NCI-H2081 (cell line): ENCODE measurements at places on chromosomes 6 and 20.

- no peak for DNase-seq
These were observed 915 bp downstream of the TMEM63B start for GRCh38 chr6:44128020-44128917.

DNA sequence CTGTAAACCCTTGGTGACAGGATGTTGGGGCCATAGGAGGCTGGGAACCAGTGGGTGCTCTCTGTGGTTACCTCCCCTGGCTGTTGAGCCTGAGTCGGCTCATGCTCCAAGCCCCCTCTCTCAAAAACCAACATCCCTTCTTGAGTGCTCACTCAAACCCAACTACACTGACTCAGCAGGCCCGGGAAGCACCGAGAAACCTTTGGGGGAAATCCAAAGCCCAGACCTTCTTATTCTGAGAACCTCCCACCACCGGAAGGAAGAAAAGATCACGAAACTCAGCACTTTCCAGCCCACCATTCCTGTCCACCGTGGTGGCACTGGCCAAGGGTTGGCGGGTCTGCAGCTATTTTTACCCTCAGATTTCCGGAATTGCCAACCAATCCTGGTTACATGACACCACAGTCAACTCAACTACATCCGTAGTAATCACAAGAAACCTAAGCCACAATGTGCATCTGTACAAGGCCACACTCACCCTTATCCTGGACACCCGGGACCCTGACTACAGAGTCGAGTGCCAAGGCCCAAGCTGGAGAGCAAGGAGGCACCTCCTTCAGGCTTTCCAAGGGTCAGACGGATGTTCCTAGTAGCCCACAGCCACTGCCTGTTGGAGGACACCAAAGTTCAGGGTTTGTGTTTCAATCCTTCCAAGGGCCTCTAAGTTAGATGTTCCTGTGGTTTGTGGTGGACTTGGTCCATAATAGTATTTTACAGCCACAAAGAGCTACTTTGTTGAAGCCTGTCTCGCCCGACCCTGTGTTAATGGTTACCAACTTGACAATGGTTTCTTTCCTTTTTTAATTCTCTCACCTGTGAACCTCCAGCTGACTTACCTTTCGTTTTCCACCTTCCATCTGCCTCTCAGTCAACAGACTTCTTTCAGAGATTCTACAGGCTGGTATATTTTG, 317.0 kb downstream of the CDC5L start:
- DNase-seq, result no peak

DNA sequence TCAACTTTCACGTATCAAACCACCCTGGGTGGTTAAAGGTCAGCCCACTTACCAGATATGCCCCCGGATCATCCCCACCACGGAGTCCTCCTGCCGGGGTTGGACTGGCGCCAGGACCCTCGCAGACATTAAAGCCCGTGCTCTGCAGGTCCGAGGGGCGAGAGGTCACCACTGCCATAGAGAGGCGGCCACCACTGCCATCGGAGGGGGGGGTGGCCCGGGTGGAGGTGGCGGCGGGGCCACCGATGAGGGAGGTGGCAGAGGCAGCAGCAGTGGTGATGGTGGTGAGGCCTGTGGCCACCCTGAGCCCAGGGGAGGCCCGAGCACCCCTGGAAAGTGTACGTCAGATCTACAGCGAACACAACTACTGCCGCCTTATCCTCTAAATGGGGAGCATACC, 76.3 kb downstream of the ASXL1 start:
- no peak for DNase-seq

- DNase-seq, result no peak
These were observed 289.1 kb upstream of the SUPT3H start for GRCh38 chr6:45666846-45667245.

- DNase-seq, result no peak
These were observed 34.7 kb downstream of the CD24 start for GRCh38 chr6:106939848-106940247.

GRCh38 chr20:21780528-21780927, 75.1 kb downstream of the PAX1 start:
- DNase-seq, result no peak

DNA sequence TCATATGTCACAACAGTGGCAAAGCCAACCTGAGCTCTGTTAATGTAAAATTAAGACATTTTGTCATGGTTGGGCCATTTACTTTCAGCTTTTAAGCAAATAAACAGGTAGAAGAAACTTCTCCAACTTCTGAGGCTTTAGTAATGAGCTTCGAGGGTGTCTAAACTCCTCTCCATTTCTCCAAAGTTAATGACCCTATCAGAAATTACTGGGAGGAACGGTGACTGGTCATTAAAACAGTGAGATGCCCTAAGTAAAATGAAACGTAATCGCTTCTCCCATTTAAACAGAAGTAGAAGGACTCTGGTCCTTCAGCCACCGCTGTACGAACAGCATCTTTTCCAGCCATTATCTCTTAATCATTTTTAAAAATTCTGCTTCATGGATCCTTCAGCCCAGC, 986.9 kb upstream of the MANEA start:
- no peak for DNase-seq

GRCh38 chr6:167956983-167957492, 40.4 kb upstream of the KIF25 start:
- no peak for DNase-seq

DNA sequence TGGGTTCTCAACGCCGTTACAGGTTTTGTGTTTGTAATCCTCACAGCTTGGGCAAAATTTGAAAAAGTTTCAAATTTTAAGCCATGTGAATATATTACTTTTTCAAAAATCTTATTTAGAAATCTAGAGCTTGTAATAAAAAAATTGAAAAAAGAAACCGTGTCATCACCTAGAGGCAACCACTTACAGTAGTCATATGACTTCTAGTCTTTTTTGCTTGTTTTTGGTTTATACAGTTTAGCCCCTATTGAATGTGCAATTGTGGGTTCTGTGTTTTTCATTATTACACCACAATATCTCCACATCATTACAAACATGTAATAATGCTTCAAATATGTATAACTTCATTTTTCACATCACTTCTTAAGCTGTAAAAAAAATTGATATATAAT, 888 bp downstream of the DYNLRB1 start:
- no peak for DNase-seq

DNA sequence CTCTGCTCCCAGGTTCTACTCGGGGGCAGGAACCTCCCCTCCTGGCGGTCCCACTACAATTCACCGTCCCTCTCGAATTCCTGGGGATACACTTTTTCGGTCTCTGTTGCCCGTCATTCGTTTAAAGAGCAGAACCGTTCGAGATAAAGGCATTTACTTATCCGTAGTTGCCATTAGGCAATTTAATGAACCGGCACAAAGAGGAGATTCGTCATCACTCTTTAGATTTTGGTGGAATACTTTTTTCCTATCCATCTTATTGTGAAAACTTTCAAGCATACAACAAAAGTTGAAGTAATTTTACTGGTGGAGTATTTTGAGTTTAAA, 1.2 kb upstream of the CD24 start:
- DNase-seq, result no peak

DNA sequence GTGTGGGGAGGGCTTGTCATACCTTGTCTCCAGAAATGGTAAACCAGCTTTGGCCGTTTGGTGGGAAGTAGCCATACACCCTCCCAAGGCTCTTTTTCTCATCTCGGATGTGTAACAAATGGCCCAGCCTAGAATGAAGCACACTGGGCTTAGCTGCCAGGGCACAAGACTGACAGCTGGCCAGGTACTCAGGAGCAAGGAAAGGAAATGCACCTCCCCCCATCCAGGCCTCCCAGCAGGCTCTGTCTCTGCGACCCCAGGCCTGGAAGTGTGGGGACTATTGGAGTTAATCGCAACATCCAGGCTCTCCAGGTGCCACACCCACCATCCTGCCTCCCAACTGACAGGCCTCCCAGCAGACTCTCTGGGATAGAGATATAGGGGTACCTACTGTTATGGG, 43.0 kb downstream of the MRS2 start:
- no peak for DNase-seq

DNA sequence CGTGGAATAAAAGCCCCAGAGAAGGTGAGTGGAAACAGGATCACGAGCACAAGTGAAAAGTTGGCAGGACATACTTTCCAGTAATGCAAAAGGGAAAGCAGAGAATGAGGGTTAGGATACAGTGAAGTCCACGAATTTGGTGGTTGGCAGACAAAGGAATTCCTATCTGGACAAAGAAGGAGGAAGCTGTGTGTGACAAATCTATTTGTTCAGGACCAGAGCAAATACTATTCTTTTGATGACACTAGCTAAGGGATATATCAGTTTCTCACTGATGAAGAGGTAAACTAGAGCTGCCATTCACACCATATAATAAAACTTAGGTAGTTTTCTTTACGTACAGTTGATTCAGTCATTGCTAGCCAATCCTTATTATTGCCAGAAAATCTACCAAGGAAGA, 156.8 kb upstream of the GRIK2 start:
- no peak for DNase-seq

- DNase-seq, result no peak
These were observed 668.9 kb upstream of the CITED2 start for GRCh38 chr6:140043357-140043756.

GRCh38 chr20:46220455-46221207, 87.7 kb downstream of the CDH22 start:
- DNase-seq, result peak; percentile 60

DNA sequence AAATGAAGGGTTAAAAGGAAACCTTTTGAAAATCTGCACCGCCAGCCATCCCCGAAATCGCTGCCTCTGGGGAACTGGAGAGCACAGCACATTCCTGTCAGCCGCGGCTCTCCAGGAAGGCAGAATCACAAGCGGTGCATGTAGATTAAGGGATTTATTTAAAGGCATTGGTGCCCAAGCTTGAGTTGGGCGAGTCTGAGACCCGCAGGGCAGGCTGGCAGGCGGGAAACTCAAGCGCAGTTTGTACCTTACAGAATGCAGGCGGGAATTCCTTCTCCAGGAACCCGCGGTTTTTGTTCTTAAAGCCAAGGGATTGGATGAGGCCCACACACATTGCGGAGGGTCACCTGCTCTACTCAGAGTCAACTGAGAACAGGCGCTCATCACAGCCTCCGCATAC, 10.8 kb downstream of the GPR31 start:
- no peak for DNase-seq
